Smooth muscle cell of the umbilical artery (primary cell): ENCODE measurements at places on chromosomes 7 and 10. TPM values are rescaled to one million over a fixed set of nuclear protein-coding genes. Genes with fewer than 3 reads are reported as not detected.

CNTNAP2 gene
- 0.46 and 3.6 TPM in 2 replicates for total RNA-seq

ZNF789 gene
- total RNA-seq: 4.2 and 8.3 TPM in 2 replicates

TRPV6 gene
- total RNA-seq: not detected in 2 replicates

NUTM2A gene
- 0.30 and 0.37 TPM in 2 replicates for total RNA-seq

MBL2 gene
- not detected in 2 replicates for total RNA-seq

ADRB1 gene
- total RNA-seq: not detected in 2 replicates

HACD1 gene
- total RNA-seq: 30.0 and 39.1 TPM in 2 replicates

CNNM1 gene
- total RNA-seq: under 0.01 and 0.14 TPM in 2 replicates

RELN gene
- total RNA-seq: under 0.01 and 0.89 TPM in 2 replicates

DNAH11 gene
- total RNA-seq: 1.2 and 3.0 TPM in 2 replicates

IPMK gene
- total RNA-seq: 5.6 and 5.8 TPM in 2 replicates

RADIL gene
- total RNA-seq: 0.30 and 1.2 TPM in 2 replicates

GDI2 gene
- 425 and 550 TPM in 2 replicates for total RNA-seq

NKX1-2 gene
- total RNA-seq: not detected in 2 replicates

SUN3 gene
- not detected in 2 replicates for total RNA-seq

PDE1C gene
- 0.74 TPM in 1 of 2 replicates, not detected in the other for total RNA-seq

ANKRD7 gene
- 0.59 and 0.97 TPM in 2 replicates for total RNA-seq

HECW1 gene
- total RNA-seq: not detected in 2 replicates

TRPV5 gene
- total RNA-seq: not detected in 2 replicates

CADPS2 gene
- 8.6 and 23.5 TPM in 2 replicates for total RNA-seq

PHKG1 gene
- under 0.01 and 0.46 TPM in 2 replicates for total RNA-seq

ATG9B gene
- 1.6 and 2.1 TPM in 2 replicates for total RNA-seq

CUTC gene
- 21.1 and 23.5 TPM in 2 replicates for total RNA-seq

TYW1B gene
- total RNA-seq: 4.5 and 5.1 TPM in 2 replicates

PTPRZ1 gene
- 0.65 TPM in 1 of 2 replicates, not detected in the other for total RNA-seq

C10orf53 gene
- total RNA-seq: not detected in 2 replicates

TYSND1 gene
- total RNA-seq: 5.9 and 7.7 TPM in 2 replicates

PLEKHS1 gene
- not detected in 2 replicates for total RNA-seq

AKR1C8 gene
- total RNA-seq: not detected in 2 replicates

SND1 gene
- total RNA-seq: 231 and 302 TPM in 2 replicates

GALNT17 gene
- total RNA-seq: not detected in 2 replicates

RP9 gene
- total RNA-seq: 6.5 and 7.7 TPM in 2 replicates

TUBB8 gene
- not detected in 2 replicates for total RNA-seq

RAPGEF5 gene
- 1.5 and 1.6 TPM in 2 replicates for total RNA-seq

PHYHIPL gene
- not detected in 2 replicates for total RNA-seq

CELF2 gene
- total RNA-seq: 2.4 and 5.1 TPM in 2 replicates

ZNF804B gene
- not detected in 2 replicates for total RNA-seq

PRLHR gene
- not detected in 2 replicates for total RNA-seq

CRHR2 gene
- not detected in 2 replicates for total RNA-seq

IFIT2 gene
- 1.9 and 2.4 TPM in 2 replicates for total RNA-seq

TBX20 gene
- 8.6 and 11.7 TPM in 2 replicates for total RNA-seq

MYL7 gene
- total RNA-seq: not detected in 2 replicates

OR2A42 gene
- total RNA-seq: under 0.01 TPM in 1 of 2 replicates, not detected in the other

ZNF138 gene
- 4.8 and 6.1 TPM in 2 replicates for total RNA-seq

FIGNL1 gene
- total RNA-seq: 11.0 and 21.8 TPM in 2 replicates

AFAP1L2 gene
- 0.05 and 0.30 TPM in 2 replicates for total RNA-seq

GDF10 gene
- not detected in 2 replicates for total RNA-seq

SPDYE5 gene
- total RNA-seq: not detected in 2 replicates

KEL gene
- not detected in 2 replicates for total RNA-seq

PRSS37 gene
- total RNA-seq: not detected in 2 replicates

SH2D4B gene
- under 0.01 TPM in 1 of 2 replicates, not detected in the other for total RNA-seq

DDC gene
- not detected in 2 replicates for total RNA-seq

MKX gene
- total RNA-seq: 0.23 and 2.7 TPM in 2 replicates

PEX1 gene
- total RNA-seq: 19.3 and 20.5 TPM in 2 replicates

ZCWPW1 gene
- total RNA-seq: 1.1 and 1.2 TPM in 2 replicates

UPK3B gene
- total RNA-seq: under 0.01 TPM in 1 of 2 replicates, not detected in the other

HOXA2 gene
- 0.30 and 0.32 TPM in 2 replicates for total RNA-seq

HUS1 gene
- total RNA-seq: 19.9 and 24.1 TPM in 2 replicates

RSPH10B2 gene
- total RNA-seq: 0.05 TPM in 1 of 2 replicates, not detected in the other
